ENCODE measurements at places on chromosomes 7 and 10. TPM values are rescaled to one million over a fixed set of nuclear protein-coding genes. Genes with fewer than 3 reads are reported as not detected.

EGR2 gene
- total RNA-seq, result 45.6 TPM

CFAP69 gene
- 0.69 TPM for total RNA-seq

NUTM2A gene
- total RNA-seq, result 0.22 TPM

LZTS2 gene
- 15.5 TPM for total RNA-seq

FFAR4 gene
- not detected for total RNA-seq

ANKRD30A gene
- not detected for total RNA-seq

DNA sequence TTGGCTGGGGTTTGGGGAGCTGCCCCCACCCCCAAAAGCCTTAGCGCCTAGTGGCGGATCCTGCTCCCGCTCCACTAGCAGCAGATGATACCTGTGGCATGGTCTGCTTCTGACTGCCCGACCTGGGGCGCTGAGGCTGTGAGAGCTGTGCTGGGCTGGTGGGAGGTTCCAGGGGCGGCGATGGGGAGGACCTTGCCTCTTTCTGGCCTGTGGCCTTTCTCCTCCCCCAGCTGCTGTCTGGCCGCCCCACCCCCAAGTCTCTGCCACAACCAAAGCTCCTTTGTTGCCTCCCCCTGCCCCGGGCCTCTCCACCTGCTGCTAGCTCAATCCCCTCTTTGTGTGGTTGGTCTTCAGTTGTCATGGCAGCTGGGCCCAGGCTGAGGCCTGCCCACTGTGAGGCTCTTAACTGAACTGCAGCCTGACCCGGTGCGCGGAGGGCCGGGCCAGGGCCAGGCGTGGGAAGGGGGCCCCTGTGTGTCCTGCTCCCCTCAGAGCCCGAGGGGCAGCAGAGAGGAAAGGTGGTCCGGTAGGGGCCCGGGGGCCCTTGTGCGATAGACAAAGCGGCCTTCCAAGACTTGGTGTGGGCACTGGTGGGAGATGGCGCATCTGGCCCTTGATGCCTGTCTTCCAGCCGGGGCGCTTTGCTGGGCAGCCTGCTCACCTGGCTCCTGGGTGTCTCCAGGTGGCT, 4.7 kb downstream of the ZNF775 start:
- peaks cover 10% of the 10 kb centered on the region for H3K4me1 ChIP-seq
- no peak overlapping the region for H3K4me3 ChIP-seq
- DNase-seq, result no peak
- H3K36me3 ChIP-seq, result peaks cover 2% of the 10 kb centered on the region
- no peak overlapping the region for H3K27ac ChIP-seq
- H3K27me3 ChIP-seq, result no peaks in the 10 kb centered on the region

GRCh38 chr7:12738665-12739064, 51.2 kb downstream of the ARL4A start:
- no peak overlapping the region for H3K4me3 ChIP-seq
- H3K4me1 ChIP-seq, result no peaks in the 10 kb centered on the region
- no peak overlapping the region for H3K27ac ChIP-seq
- H3K27me3 ChIP-seq, result no peaks in the 10 kb centered on the region

DNA sequence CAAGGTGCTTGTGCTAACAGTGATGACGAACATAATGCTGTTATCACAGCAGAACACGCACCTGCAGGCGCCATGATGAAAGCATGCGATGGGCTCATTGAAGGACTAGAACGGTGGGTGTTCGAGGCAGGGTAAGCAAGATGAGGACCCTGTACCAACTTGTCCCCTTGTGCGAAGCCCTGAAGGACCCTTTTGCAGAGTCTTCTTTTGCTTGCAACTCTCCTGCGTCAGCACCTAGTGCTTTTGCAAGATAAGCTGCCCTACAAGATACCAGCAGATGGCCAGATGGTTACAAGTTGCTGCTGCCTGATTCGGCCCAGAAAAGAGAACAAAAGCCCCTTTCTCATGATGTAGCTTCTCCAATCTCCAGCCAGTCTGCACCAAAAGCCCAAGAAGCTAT, 4.2 kb upstream of the IL15RA start:
- no peak overlapping the region for H3K27ac ChIP-seq
- H3K36me3 ChIP-seq, result no peaks in the 10 kb centered on the region
- DNase-seq, result no peak
- no peak overlapping the region for H3K4me3 ChIP-seq
- peaks cover 7% of the 10 kb centered on the region for H3K27me3 ChIP-seq

GRCh38 chr10:30999070-30999712, 32.5 kb downstream of the ZNF438 start:
- peaks cover 37% of the 10 kb centered on the region for H3K4me1 ChIP-seq
- peak overlapping the region; percentile 69 for H3K27ac ChIP-seq
- H3K36me3 ChIP-seq, result peaks cover 6% of the 10 kb centered on the region
- no peaks in the 10 kb centered on the region for H3K27me3 ChIP-seq
- H3K4me3 ChIP-seq, result peak overlapping the region; percentile 61

DNA sequence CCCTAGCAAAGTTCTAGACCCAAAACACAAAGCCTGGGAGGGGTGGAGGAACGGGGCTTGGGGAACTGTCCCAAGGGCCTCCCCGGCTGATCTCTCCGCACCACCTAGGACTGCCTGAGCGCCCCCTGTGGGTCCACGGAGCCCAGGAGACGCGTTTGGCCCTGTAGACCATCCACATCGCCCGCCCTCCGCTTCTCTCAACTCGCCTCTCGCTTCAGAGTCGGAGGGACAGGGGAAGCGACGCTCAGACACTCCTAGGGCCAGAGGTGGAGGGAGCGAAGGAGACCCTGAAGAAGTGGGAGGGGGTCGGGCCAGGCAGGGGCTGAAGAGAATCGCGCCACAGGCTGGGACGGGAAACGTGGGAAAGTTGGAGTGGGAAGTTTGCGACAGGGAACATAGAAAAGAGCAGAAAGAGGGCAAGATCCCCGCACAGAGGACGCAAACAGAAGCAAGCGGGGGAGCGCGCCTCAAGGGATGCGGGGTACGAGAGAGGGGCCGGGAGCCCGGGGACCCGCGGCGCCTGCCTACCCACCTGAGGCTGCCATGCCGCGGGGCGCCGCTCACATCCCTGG, 378 bp downstream of the PIK3AP1 start:
- peaks cover 24% of the 10 kb centered on the region for H3K4me1 ChIP-seq
- H3K27me3 ChIP-seq, result no peaks in the 10 kb centered on the region
- DNase-seq, result peak; percentile 85
- H3K4me3 ChIP-seq, result peak overlapping the region; percentile 81
- peak overlapping the region; percentile 80 for H3K27ac ChIP-seq
- H3K36me3 ChIP-seq, result no peaks in the 10 kb centered on the region

GRCh38 chr10:132068431-132069121, 2.8 kb downstream of the JAKMIP3 start:
- no peak for DNase-seq
- H3K27me3 ChIP-seq, result peaks cover 11% of the 10 kb centered on the region
- peaks cover 5% of the 10 kb centered on the region for H3K4me1 ChIP-seq

DNA sequence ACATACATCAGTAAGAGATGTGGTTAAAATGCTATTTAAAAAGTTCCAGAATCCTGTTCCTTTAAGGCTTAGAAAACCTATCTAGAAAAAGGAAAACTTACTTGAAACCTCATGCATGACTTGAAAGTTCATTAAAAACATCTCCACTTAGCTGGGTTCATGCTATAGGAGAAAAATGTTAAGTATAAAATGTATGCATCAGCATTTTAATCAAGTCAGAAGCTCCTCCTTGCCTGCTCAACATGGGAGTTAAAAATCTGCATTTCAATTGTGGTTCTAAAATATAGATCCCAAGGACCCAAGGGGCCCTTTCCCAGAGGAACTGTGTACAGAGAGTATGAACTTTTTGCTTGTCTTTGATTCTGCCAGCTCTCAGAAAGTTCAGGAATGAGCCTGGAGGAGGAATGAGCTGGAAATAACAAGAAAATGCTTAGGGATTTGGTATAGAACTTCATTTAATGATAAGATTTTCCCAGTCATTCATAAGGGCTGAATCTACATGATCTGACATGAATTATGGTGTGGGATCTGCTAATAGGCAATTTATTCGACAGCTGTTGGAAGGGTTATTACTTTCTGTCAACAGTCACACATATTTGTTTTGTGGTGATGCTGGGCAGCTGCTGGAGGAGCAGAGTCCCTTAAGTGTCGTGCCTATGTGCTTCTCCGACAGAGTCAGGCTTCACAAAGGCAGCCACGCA, 85.6 kb upstream of the MTPN start:
- no peak overlapping the region for H3K27ac ChIP-seq
- no peaks in the 10 kb centered on the region for H3K4me1 ChIP-seq
- peaks cover 2% of the 10 kb centered on the region for H3K27me3 ChIP-seq
- no peak overlapping the region for H3K4me3 ChIP-seq
- DNase-seq, result no peak
- peaks cover 2% of the 10 kb centered on the region for H3K36me3 ChIP-seq

GRCh38 chr10:43112608-43112961, 25.7 kb upstream of the CSGALNACT2 start:
- H3K4me1 ChIP-seq, result no peaks in the 10 kb centered on the region
- H3K4me3 ChIP-seq, result no peak overlapping the region
- no peaks in the 10 kb centered on the region for H3K27me3 ChIP-seq
- no peaks in the 10 kb centered on the region for H3K36me3 ChIP-seq

GRCh38 chr10:104297697-104298660, 29.0 kb downstream of the GSTO2 start:
- peaks cover 2% of the 10 kb centered on the region for H3K27me3 ChIP-seq
- H3K36me3 ChIP-seq, result peaks cover 2% of the 10 kb centered on the region
- H3K27ac ChIP-seq, result no peak overlapping the region
- no peak overlapping the region for H3K4me3 ChIP-seq
- H3K4me1 ChIP-seq, result peaks cover 21% of the 10 kb centered on the region
- peak; percentile 68 for DNase-seq

GRCh38 chr7:99653754-99654153, 26.0 kb downstream of the CYP3A5 start:
- peaks cover 9% of the 10 kb centered on the region for H3K4me1 ChIP-seq
- no peaks in the 10 kb centered on the region for H3K27me3 ChIP-seq
- no peak overlapping the region for H3K4me3 ChIP-seq
- H3K27ac ChIP-seq, result no peak overlapping the region

DNA sequence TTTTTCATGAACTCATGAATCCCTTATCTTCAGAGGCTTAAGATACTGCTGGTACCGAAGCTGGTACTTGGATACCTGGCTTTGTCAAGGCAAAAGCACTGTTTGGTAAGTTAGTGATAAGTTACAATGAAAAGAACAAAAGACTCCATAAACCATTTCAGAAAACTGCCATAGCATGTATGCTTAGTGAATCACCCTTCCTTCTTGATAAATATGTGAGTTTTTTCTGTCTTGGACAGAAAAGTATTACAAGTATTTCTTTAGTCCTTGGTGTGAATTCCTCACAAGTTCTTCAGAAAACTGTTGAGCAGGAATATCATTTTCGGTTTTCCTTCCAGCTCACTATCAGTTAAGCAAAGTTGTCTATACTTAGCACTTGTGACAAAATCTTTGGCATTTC, 25.6 kb downstream of the PUS7 start:
- no peak for DNase-seq
- H3K27ac ChIP-seq, result no peak overlapping the region
- no peaks in the 10 kb centered on the region for H3K27me3 ChIP-seq
- peaks cover 38% of the 10 kb centered on the region for H3K36me3 ChIP-seq

GRCh38 chr10:38054361-38054797, 39.8 kb upstream of the ZNF37A start:
- peaks cover 87% of the 10 kb centered on the region for H3K36me3 ChIP-seq
- DNase-seq, result no peak
- H3K27me3 ChIP-seq, result no peaks in the 10 kb centered on the region
- H3K4me3 ChIP-seq, result no peak overlapping the region
- no peak overlapping the region for H3K27ac ChIP-seq
- H3K4me1 ChIP-seq, result no peaks in the 10 kb centered on the region

DNA sequence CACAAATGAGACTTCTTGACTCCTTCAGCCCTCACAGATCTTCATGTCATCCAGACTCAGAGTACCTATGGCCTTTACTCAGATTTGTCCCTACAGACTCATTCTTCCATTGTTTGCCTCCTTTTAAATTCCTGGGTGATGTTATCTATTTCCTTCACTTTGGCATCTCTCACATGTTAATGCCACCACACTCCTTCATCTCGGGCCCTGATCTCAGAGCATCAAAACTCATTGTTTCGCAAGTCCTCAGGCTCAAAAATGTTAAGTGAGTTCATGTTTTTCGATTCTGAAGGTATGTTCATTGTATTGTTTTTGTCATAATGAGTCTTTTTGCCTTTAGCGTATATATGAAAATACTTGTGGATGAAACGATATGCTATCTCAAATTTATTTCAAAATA, 62.3 kb upstream of the AHR start:
- H3K27me3 ChIP-seq, result no peaks in the 10 kb centered on the region
- DNase-seq, result no peak
- H3K4me1 ChIP-seq, result peaks cover 45% of the 10 kb centered on the region
- H3K4me3 ChIP-seq, result no peak overlapping the region
- peak overlapping the region; percentile 97 for H3K27ac ChIP-seq

Data from activated CD8-positive, alpha-beta T cell treated with anti-CD3 and anti-CD28 coated beads for 36 hours (primary cell).